ENCODE measurements at places on chromosomes 5 and 9.
A peak's percentile ranks its signal among the peaks of the same experiment; 100 is the strongest.

DNA sequence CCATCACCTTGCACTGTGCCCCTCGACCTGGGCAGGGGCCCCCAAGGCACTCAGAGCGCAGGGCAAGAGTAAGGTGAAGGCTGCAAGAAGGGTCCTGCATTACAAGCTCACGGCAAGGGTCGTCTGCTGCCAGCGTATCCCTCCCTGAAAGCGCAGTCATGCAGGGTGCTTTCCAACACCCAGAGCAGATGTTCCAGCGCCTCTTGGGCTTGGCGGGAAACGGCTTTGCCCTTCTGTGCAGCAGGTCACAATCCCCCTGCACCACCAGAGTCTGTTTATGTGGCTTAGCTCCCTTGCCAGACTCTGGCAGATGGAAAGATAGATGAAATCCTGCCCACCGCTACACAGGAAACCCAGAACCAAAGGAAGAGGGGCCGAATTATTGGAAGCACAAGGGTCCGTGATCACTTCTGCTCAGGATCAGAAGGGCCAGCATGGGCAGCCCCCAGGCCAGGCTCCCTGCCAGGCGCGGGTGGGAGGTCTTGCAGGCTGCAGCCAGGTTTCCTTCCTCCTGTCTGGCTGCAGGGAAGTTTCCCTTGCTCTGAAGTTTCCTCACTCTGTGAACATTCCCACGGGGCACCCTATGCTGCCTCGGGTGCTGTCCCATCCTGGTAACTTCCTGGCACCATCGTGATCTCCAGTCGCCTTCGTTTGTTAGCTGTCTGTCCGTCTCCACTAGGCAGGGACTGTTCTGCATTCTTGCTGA lies 132.2 kb downstream of the ZNF354C start:
- peak; percentile 14 for DNase-seq

DNA sequence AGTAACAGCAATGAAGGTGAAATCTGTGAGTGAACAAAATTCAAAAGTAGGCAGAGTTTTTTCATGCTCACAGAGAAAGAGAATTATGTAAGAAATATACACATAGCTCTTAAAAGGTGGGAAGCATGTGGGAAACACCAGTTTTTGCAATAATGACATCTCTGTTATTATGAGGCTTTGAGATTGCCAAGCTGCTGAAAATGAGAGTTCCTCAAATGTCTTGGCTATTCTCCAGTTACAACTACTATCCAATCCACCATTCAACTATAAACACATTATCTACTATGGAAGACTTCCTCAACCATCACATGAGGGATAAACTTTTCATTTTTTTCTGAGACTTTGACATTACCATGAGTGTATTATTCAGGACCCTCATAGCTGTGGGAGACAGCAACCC lies 420.8 kb upstream of the ACTBL2 start:
- no peak for DNase-seq

DNA sequence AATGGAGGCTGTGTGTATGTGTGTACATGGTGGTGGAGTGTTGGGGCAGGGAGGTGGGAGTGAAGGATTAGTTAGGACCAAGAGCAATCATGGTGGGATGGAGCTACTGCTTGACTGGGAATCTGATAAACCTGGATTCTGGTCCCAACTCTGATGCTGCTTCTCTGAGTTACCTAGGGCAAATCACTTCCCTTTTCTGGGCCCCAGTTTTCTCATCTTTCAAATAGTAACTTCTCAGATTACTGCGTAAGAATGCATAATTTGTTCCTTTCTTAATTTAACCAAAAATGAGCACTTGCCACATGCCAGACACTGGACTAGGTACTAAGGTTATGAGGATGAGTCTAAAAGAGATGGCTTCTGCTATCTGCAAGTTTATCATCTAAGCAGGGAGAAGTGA lies 20.8 kb upstream of the ANXA6 start:
- no peak for DNase-seq

GRCh38 chr9:21357479-21358460 lies 7.1 kb upstream of the IFNA6 start:
- no peak for DNase-seq
